RWPE2 (cell line): ENCODE measurements at places on chromosomes 11 and 22.
A peak's percentile ranks its signal among the peaks of the same experiment; 100 is the strongest.

DNA sequence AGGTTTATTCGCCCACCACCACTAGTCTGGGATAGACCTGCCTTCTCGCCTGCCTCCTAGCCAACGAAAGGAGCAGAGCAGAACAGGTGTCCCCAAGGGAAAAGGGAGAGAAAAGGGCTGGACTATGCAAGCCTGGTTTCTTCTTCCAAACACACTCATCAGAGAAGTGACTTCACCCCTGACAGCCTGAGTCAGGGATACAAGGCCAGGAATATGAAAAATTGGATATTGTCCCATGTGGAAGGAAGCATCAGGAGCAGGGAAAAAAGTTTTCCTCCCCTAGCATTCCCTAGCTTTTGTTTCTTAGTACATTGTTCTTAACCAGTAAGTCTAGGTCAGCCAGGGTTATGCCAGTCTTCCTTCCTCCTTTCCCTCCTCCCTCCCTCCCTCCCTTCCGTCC is 56.9 kb upstream of the TNRC6B start:
- DNase-seq, result no peak

- DNase-seq, result no peak
Measured at GRCh38 chr11:120909676-120910416, 114.1 kb upstream of the TBCEL start.

DNA sequence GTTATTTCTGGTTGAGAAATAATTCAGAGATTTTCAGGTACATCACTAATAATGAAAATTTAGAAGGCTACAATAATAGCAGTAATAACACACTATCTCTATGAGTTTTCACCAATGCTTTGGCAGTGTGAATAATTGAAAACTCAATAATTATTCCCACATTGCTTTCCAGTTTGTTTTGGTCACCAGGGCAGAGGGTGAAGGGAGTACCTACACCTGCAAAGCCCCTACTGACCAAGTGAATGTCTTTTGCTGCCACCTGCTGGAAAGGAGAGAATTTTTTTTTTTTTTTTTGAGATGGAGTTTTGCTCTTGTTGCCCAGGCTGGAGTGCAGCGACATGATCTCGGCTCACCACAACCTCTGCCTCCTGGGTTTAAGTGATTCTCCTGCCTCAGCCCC is 3.2 kb downstream of the NELL1 start:
- no peak for DNase-seq

GRCh38 chr22:46878191-46878948 is 115.9 kb downstream of the TBC1D22A start:
- no peak for DNase-seq

GRCh38 chr22:43006753-43007152 is 8.2 kb downstream of the PACSIN2 start:
- DNase-seq, result no peak

DNA sequence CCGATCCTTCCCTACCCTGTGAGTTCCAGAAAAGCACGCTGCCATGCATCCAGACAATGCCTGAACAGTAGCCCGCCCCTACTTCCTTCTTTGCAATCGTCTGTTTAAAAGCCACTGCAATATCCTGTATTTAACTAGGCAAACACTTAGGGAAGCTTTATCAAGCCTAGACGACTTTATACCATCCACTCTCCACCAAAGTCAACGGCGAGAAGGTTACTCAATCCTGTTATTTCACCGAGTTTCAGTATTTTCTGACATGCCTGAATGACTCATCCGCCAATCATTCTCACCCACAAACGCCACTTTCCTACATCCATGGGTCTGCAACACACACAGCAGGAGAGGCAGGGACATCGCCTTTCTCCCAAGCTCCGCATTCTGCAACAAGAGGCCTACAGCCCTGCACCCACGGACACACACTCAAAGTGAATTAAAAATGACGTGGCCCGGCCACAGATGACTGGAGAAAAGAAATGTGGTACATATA is 9.3 kb downstream of the CELSR1 start:
- peak; percentile 87 for DNase-seq

GRCh38 chr11:133656082-133656635 is 123.9 kb upstream of the OPCML start:
- DNase-seq, result no peak

GRCh38 chr22:41620589-41621098 is at the start of gene DESI1:
TSS of gene DESI1 (minus strand) at chr22:41621043. CDS start at chr22:41620839, 204 bp downstream.
- DNase-seq, result no peak
